Activated T-helper 1 cell treated with Interleukin-2 at 50 U/mL for 16 hours (primary cell): ENCODE measurements at places on chromosomes 2 and 18.

- DNase-seq, result no peak
These were observed 150.9 kb upstream of the REV1 start for GRCh38 chr2:99640635-99641151.

DNA sequence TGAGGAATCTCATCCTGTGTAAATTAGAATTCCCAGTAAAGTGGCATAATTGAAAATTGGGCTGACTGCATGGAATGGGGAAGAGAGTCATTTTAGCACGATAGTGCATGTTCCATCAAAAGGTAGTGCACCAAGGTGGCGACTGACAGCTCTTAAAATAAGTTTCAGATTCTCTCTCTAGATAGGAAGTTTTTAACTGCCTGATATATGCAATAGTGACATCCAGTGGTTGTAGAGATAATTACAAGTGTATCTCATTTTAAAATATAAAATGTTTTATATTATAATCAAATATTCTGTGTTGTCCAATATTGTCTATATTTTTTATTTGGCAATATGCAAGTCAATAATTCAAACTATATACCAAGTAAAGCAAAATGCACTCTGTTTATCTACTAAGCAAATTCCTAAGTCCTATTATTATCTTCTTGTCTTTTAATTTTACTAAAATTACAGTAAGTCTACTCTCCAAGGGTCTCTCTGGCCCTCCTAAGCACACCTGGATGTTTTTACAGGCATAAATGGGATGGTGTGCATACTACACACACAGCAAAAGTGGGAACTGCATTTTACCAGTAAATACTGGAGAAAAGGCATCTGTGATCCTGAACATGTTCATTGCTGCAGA lies 397.7 kb upstream of the HNRNPA3 start:
- DNase-seq, result no peak

GRCh38 chr2:52558265-52558664 lies 1209.3 kb upstream of the CHAC2 start:
- no peak for DNase-seq

GRCh38 chr2:191155608-191156071 lies 4.8 kb upstream of the STAT4 start:
- DNase-seq, result no peak

- DNase-seq, result no peak
These were observed 21.2 kb downstream of the CNTNAP5 start for GRCh38 chr2:124046332-124046731.

DNA sequence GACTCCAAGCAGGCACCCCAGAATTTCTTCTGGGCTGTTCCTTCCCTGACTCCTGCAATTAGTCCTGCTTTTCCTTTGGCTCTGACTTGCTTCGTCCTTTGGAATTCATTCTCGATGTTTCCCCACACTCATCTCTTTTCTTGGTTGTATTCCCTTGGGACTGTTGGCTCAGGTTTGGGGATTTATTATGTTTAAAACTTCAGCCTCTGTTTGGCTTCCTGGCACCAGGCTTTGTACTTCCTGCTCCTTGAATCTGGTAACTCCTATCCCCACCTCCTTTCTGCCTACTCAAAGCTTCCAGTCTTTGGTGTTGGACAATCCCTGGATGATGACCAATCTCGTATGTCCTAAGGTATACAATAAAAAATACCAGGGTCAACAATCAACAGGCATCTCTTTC lies 1.8 kb upstream of the KCNE4 start:
- DNase-seq, result no peak

- DNase-seq, result no peak
These were observed 8.6 kb downstream of the M1AP start for GRCh38 chr2:74639550-74639949.

DNA sequence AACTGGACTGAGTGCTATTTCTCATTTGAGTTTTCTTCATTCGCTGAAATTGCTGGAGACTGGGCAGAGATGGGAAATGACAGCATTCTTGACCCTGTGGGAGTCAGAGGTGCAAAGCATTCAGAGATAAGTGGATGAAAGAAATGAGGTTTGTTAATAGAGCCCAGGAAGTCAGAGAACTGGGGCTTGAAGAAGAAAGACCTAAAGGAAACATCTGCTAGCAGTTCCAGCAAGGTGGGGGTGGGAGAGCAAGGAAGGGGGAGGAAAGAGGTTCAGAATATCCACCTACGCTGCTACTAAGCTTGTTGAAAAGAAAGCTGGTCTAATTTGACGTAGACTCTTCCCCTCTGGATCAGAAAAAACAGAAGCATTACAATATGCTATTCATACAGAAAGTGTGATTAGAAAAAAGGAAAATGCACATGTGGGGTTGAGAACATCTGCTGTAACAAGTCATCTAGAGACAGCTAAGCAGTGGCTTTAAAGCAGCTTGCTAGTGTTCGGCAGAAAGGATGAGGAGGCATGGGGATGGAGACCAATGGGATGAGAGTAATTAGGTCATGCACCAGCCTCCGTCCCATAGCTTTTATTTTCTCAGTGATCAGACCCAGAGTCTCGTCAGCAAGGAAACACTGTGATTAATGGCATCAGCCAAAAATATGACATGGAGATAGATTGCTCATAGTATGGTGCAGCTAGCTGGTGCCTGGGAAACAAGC lies 29.7 kb downstream of the NAB1 start:
- DNase-seq, result no peak

- no peak for DNase-seq
These were observed 168.0 kb downstream of the ASXL3 start for GRCh38 chr18:33745871-33746545.

- DNase-seq, result no peak
These were observed 246.6 kb upstream of the REG3G start for GRCh38 chr2:78778756-78779510.

DNA sequence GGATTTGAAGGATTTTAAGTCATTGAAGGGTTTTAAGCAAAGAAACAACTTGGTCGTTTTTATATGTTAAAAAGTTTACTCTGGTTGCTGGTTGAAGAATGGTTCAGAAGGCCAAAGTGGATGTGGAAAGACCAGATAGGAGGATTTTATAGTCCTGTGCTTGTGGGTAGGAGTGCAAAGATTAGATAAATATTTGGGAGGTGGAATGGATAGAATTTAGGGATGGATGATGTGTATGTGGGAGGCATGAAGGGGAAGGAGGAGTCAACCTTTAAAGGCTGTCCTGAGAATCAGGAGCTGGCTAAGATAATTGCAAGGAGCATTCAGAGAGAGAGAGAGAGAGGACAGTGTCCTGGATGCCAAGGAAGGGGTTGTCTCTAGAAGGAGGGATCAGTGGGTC lies 190.1 kb upstream of the SPRED2 start:
- no peak for DNase-seq

GRCh38 chr2:133748007-133748700 lies 179.9 kb upstream of the NCKAP5 start:
- no peak for DNase-seq

DNA sequence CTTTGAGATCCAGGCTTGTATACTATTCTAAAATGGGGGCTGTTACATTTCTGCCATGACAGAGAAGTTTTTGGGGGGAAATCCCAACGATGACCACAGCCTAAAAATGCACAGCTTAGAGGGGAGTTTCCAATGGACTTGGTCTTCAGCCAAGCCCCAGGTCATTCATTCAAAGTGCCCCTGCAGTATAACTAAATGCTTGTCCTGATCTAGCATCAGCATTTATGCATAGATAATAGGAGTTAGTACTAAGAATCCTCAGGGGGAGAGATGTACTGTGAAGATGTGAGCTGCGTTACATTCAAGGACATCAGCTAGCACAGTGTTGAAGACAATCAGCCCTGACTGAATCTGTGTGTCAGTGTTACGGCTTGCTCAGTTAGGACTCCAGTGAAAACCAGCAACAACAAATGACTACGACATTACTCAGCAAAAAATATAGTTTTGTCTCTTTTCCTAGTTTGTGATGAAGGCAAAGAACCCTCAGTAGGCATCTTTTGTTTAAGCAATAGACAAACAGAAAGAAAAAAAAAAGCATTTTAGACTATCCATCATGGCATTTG lies 160.9 kb downstream of the ZEB2 start:
- DNase-seq, result no peak

- DNase-seq, result no peak
These were observed 71.3 kb upstream of the NRXN1 start for GRCh38 chr2:51103205-51103604.

DNA sequence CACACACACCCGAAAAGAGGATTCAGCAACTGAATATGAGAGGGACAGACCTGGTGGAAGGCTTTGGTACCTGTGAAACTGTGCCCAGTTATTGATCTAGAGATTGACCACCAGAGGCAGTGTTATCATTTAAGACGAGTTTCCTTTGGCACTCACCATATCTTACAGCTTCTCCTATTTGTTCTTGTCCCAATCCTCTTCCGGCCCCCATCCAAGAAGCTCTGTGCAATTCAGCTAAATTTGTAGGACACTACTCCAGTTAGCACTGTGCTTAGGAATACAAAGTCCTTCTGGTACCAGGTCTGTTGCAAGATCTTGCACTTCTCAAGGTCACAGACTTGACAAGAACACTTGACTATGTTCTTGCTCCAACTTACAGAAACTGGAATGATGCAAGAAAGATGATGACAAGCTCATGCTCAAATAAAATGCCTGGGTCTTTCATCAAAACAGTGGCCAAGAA lies 177.7 kb downstream of the TMEM247 start:
- DNase-seq, result no peak

DNA sequence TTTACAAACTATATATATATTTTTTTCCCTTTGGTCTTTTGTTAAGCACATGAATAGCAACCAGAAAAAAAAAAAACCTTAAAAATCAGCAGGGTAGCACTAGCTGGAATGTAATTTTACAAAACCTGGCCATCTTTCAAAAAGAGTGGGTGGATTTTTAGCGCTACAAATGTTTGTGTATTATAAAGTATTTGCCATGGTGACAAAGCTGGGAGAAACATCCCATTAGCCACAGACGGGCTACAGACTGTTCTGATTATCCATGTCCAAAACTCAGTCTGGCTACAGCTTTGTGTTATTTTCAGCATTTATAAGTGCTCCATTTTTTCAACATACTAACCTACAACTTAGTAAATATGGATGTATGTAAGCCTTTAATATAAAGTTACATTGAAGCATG lies 249.5 kb upstream of the TANK start:
- no peak for DNase-seq

DNA sequence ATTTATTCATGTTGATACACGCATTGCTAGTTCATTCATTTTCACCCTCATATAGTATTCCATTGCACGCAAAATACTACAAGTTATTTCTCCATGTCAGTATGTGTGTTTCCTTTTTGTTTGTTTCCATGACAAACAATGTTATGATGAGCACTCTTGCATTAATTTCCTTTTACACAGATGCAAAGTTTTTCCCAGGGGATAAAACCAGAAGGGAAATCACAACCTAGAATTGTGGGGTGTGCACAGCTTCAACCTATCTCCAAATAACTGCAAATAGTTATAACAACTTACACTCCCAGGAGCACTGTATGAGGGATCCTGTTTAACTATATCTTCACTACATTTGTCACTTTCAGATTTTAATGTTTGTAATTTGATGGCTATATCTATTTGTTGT lies 87.1 kb downstream of the ANKRD44 start:
- DNase-seq, result no peak

DNA sequence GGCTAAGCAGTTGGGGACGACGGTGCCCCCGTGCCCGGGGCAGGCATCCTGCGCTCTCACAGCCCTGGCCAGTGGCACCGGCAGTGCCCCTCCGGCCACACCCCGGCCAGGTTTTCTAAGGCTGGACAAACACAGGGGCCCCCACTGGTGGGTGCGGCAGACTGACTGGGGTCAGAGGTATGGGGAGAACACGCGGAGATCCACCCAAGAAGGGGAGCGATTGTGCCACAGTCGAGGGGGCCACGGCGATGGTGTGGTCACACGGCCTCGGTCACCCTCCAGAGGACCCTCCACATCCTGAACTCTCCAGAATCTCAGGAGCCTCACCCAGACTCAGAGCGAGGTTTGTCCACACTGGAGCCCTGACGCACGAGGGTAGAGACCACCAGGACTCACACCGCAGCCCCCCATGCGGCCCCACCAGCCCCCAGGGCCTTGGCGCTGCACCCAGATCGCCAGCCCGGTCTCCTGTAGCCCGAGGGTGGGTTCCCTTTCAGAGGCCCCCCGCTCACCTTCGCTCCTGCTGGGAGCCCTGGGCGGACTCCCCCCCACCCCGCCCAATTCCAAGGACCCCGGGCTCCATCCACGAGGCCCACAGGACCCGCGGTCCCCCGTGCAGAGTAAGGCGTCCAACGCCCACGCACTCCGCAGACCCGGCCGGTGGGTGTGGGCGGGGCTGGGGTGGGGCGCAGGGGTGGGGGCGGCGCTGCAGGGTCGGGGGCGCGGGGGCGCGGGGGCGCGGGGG lies 15.2 kb downstream of the PDCD1 start:
- no peak for DNase-seq

- no peak for DNase-seq
These were observed 568.3 kb downstream of the LRRTM4 start for GRCh38 chr2:76953733-76954347.

DNA sequence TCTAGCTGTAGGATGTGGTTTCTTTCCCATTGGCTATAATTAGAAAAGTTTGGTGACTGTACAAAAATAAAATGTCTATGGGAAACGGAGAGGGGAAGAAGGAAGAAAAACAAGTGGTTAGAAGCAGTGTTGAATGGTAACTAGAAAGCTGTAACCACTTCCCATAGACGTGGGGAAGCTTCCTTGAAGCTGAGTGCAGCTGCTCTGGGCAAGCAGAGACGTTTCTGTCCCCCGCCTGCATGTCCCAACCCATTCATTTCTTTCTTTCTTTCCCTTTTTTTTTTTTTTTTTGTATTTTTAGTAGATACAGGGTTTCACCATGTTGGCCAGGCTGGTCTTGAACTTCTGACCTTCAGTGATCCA lies 367.8 kb upstream of the HS6ST1 start:
- DNase-seq, result no peak
